ENCODE measurements at places on chromosomes 6 and 20.
A peak's percentile ranks its signal among the peaks of the same experiment; 100 is the strongest.

GRCh38 chr20:1184638-1185315, at the start of gene TMEM74B:
TSS of gene TMEM74B (minus strand) at chr20:1184981. CDS start at chr20:1183801, 1,180 bp downstream.
- DNase-seq, result peak; percentile 45

GRCh38 chr6:167120583-167120903, 2.4 kb upstream of the CCR6 start:
- no peak for DNase-seq

DNA sequence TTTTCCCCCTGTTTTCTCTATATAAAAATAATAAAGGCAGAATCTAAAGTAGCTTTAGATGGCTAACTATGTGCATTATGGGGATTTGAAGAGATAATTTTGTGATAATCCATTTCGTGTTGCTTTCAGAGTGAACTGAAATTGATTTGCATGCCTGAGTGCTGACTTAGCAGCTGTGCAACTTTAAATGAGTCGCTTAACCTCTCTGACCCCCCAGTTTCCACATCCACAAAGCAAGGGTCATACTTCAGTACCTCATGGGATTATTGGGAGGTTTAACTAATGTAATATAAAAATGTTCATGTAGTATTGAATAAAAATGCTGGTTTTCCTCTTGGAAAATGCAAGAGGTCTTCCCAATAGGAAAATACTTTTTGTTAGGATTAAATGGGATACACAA, 63.8 kb upstream of the FABP7 start:
- DNase-seq, result no peak

GRCh38 chr6:121274666-121275295, 59.5 kb downstream of the TBC1D32 start:
- no peak for DNase-seq

- no peak for DNase-seq
Measured at GRCh38 chr6:16921399-16922110, 160.3 kb upstream of the ATXN1 start.

GRCh38 chr20:42204109-42204660, 586.0 kb upstream of the CHD6 start:
- peak; percentile 39 for DNase-seq

DNA sequence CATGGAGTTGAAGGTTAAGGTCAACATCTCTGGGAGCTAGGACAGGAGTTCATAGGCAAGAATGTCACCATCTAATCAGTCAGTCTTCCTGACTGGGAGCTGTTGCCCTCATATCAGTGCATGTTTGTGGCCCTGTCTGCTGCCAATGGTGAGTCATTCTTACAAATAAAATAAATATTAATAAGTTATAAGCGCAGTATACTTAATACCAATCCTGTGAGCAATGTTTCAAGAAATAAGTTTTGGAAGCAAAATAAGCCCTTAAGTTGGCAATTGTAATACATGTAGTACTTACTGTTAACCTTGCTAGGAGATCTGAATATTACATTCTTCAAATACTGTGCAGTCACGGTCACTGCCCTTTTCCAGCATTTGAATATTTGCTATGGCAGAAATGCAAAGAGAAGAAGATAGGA, 20.2 kb upstream of the MDGA1 start:
- DNase-seq, result no peak

Measured in glutamatergic neuron (in vitro differentiated cells).